ENCODE measurements at places on chromosomes 6 and 20. TPM values are rescaled to one million over a fixed set of nuclear protein-coding genes. Genes with fewer than 3 reads are reported as not detected.
A peak's percentile ranks its signal among the peaks of the same experiment; 100 is the strongest.

The ADRM1 gene
- 51.6 TPM for total RNA-seq

The ACTL10 gene
- total RNA-seq, result 1.2 TPM

The SPDEF gene
- total RNA-seq, result 0.39 TPM

The PI16 gene
- 4.6 TPM for total RNA-seq

GRCh38 chr6:38001386-38001785 is 181.9 kb downstream of the ZFAND3 start:
- no peak overlapping the region for H3K27ac ChIP-seq
- H3K27me3 ChIP-seq, result no peaks in the 10 kb centered on the region
- no peaks in the 10 kb centered on the region for H3K36me3 ChIP-seq
- H3K4me1 ChIP-seq, result no peaks in the 10 kb centered on the region
- no peak for DNase-seq

DNA sequence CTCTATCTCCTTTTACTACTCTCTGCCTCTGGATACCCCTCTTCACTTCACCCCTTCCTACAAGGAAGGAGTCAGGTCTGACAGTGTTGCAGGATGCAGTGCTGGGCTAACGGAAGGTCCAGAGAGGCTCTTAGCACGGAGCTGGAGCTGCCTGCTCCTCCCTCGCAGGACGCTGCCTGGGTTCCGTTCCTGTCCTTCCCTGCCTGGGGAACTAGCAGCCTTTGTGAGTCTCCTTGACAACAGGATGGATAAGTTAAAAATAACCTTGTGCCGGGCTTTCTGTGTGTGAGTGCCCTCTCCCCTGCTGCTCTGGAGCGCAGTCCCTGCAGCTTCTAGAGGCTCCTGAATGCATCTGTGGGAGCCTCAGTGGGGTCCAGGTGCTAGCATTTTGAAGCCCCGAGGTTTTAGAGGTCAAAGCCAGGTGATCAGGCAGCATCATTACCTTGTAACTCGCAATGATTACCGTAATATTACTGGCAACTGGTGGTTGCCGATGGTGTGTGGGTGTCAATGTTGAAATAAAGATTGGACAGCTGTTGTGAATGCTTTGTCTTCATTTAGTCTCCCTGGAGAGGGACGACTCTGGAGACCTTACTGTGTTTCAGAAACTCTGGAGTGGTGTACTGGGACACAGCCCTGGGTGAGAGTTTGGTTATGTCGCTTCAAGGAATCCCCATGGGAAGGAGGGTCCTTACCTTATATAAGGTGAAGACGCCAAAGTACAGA is 44.4 kb downstream of the CDS2 start:
- H3K27me3 ChIP-seq, result no peaks in the 10 kb centered on the region
- no peak overlapping the region for H3K27ac ChIP-seq
- no peak overlapping the region for H3K4me3 ChIP-seq
- peaks cover 31% of the 10 kb centered on the region for H3K36me3 ChIP-seq
- peaks cover 16% of the 10 kb centered on the region for H3K4me1 ChIP-seq

GRCh38 chr20:23627501-23627900 is 10.3 kb downstream of the CST3 start:
- no peak overlapping the region for H3K27ac ChIP-seq
- H3K36me3 ChIP-seq, result no peaks in the 10 kb centered on the region
- no peak for DNase-seq
- no peaks in the 10 kb centered on the region for H3K4me1 ChIP-seq
- H3K4me3 ChIP-seq, result no peak overlapping the region

GRCh38 chr6:162821102-162821501 is 93.3 kb downstream of the PACRG start:
- no peak overlapping the region for H3K27ac ChIP-seq
- no peak for DNase-seq
- no peaks in the 10 kb centered on the region for H3K4me1 ChIP-seq
- H3K36me3 ChIP-seq, result no peaks in the 10 kb centered on the region

GRCh38 chr6:10415617-10416480 is 975 bp upstream of the TFAP2A start:
- DNase-seq, result no peak
- H3K27me3 ChIP-seq, result peaks cover 65% of the 10 kb centered on the region
- H3K4me1 ChIP-seq, result peaks cover 8% of the 10 kb centered on the region
- no peak overlapping the region for H3K4me3 ChIP-seq

DNA sequence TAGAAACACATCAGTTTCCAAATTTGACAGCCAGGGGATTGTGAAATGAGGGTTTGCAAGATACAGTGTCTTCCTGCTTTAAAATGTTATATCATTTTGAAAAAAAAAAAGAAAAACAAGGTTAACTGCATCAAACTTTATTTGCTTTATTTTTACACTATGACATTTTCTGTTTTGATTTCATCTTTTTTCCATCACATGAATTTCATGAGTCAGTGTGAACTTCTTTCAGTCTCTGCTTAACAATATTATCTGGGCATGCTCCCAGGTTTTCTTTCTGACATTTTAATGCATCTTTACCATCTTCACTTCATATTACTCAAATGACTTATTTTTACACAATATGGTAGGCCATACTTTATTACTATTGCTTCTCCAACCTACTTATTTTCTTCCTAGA is 1.9 kb downstream of the NCOA7 start:
- no peak overlapping the region for H3K4me3 ChIP-seq
- no peaks in the 10 kb centered on the region for H3K36me3 ChIP-seq
- H3K4me1 ChIP-seq, result peaks cover 28% of the 10 kb centered on the region

DNA sequence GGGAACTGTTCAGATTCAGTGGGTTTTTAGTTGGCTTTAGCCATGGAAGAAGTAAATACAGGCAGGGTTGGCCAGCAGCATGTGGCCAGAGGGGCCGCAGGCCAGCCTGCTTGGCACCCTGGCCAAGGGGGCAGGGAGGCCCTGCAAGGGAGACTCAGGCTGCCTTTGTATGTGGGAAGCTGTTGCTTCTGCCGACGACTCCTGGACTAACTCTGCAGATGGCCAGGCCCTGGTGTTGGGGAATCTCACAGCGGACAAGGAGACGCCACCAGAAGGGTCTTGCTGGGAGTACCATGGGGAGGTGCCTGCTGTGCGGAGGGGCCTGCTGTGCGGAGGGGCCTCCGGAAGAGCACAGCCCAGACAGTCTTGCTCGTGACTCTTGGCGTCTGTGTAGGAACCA is 25.2 kb downstream of the PYGB start:
- no peak for DNase-seq
- no peak overlapping the region for H3K27ac ChIP-seq
- no peaks in the 10 kb centered on the region for H3K4me1 ChIP-seq
- no peaks in the 10 kb centered on the region for H3K27me3 ChIP-seq
- H3K36me3 ChIP-seq, result peaks cover 18% of the 10 kb centered on the region

GRCh38 chr6:87561017-87561416 is 28.8 kb downstream of the RARS2 start:
- H3K27me3 ChIP-seq, result no peaks in the 10 kb centered on the region
- no peak overlapping the region for H3K4me3 ChIP-seq
- H3K4me1 ChIP-seq, result no peaks in the 10 kb centered on the region
- H3K27ac ChIP-seq, result no peak overlapping the region

GRCh38 chr6:39169448-39170344 is 54.7 kb upstream of the SAYSD1 start:
- DNase-seq, result no peak
- no peaks in the 10 kb centered on the region for H3K36me3 ChIP-seq
- H3K4me1 ChIP-seq, result peaks cover 3% of the 10 kb centered on the region

GRCh38 chr6:67009818-67010217 is 1302.8 kb upstream of the EYS start:
- H3K4me3 ChIP-seq, result no peak overlapping the region
- DNase-seq, result no peak
- no peaks in the 10 kb centered on the region for H3K4me1 ChIP-seq
- H3K36me3 ChIP-seq, result no peaks in the 10 kb centered on the region
- H3K27me3 ChIP-seq, result no peaks in the 10 kb centered on the region
- H3K27ac ChIP-seq, result no peak overlapping the region

GRCh38 chr20:50701041-50701963 is 10.0 kb upstream of the RIPOR3 start:
- H3K4me3 ChIP-seq, result no peak overlapping the region
- H3K27ac ChIP-seq, result no peak overlapping the region
- no peak for DNase-seq
- H3K36me3 ChIP-seq, result no peaks in the 10 kb centered on the region

GRCh38 chr6:16670183-16670582 is 91.1 kb downstream of the ATXN1 start:
- no peaks in the 10 kb centered on the region for H3K36me3 ChIP-seq
- no peaks in the 10 kb centered on the region for H3K27me3 ChIP-seq
- no peak overlapping the region for H3K4me3 ChIP-seq
- no peaks in the 10 kb centered on the region for H3K4me1 ChIP-seq

GRCh38 chr6:77463308-77463860 is at the start of gene HTR1B:
Gene HTR1B, minus strand, starts transcription at chr6:77463491. Its CDS starts 88 bp downstream, at chr6:77463403.
- peaks cover 4% of the 10 kb centered on the region for H3K4me1 ChIP-seq
- H3K27ac ChIP-seq, result no peak within 1 kb of the TSS
- no peak for DNase-seq
- peaks cover 3% of the 10 kb centered on the region for H3K27me3 ChIP-seq
- H3K4me3 ChIP-seq, result no peak within 1 kb of the TSS
- no peaks in the 10 kb centered on the region for H3K36me3 ChIP-seq

DNA sequence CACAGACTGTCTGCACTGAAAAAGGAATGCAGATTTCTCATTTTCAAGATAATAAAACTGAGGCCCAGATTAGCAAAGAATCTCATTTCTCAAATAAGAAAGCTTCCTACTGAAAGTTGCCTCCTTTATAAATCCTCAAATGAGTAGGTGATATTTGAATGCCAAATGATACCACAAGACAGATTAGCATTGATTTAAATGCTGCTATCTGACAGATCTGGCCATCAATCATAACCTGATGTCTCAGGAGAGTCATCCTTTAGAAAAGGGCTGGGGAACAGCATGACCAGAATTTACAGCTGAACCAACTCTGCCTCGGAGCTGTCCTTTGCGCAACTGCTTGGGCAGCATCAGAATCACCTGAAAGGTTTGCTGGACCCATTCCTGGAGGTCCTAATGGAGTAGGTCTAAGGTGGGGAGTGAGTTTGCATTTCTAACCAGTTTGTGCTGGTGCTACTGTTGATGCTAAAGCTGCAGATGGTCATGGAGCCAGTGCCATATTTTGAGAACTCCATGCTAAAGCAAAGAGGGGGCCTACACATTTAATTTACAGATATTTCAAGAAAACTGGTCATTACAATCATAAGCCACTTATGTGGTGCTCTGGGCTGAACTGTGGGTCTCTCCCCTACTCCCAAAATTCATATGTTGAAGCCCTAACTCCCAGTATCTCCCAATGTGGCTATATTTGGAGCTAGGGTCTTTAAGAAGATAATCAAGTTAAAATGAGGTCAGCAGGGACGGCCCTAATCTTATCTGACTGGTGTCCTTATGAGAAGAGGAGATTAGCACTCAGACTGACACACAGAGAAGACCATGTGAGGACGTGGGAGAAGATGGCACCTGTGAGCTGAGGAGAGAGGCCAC is 295.5 kb upstream of the JARID2 start:
- no peak overlapping the region for H3K27ac ChIP-seq
- H3K4me3 ChIP-seq, result no peak overlapping the region
- no peaks in the 10 kb centered on the region for H3K27me3 ChIP-seq
- no peak for DNase-seq
- no peaks in the 10 kb centered on the region for H3K36me3 ChIP-seq
- no peaks in the 10 kb centered on the region for H3K4me1 ChIP-seq

DNA sequence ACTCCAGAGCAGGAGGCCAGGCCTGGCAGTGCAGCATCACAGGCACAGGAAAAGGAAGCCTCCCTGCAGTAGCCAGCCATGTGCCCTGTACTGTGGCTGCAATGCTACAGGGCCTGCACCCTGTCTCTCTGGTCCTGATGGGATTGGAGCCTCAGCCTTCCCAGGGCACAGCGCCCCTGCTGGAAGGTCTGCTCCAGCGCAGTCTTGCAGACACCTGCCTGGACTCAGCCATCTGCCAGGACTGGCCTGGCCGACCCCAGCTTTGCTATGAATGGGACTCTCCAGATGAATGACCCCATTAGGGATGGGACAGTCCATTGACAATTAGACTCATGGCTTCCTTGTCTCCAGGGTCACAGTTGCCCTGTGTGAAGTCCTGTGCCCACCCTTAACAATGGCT is 251.6 kb downstream of the ERMARD start:
- H3K4me1 ChIP-seq, result no peaks in the 10 kb centered on the region
- no peak overlapping the region for H3K4me3 ChIP-seq
- H3K36me3 ChIP-seq, result no peaks in the 10 kb centered on the region
- no peaks in the 10 kb centered on the region for H3K27me3 ChIP-seq
- no peak overlapping the region for H3K27ac ChIP-seq
- no peak for DNase-seq

GRCh38 chr6:17393892-17394631 is 667 bp downstream of the CAP2 start:
- no peak for DNase-seq
- H3K36me3 ChIP-seq, result no peaks in the 10 kb centered on the region
- peaks cover 5% of the 10 kb centered on the region for H3K27me3 ChIP-seq
- H3K27ac ChIP-seq, result no peak overlapping the region
- no peak overlapping the region for H3K4me3 ChIP-seq

- no peaks in the 10 kb centered on the region for H3K36me3 ChIP-seq
- no peaks in the 10 kb centered on the region for H3K27me3 ChIP-seq
- H3K27ac ChIP-seq, result no peak overlapping the region
- no peak overlapping the region for H3K4me3 ChIP-seq
Measured at GRCh38 chr6:33965766-33966165, 162.0 kb upstream of the MLN start.

GRCh38 chr6:125743604-125744003 is 5.8 kb upstream of the HEY2 start:
- no peaks in the 10 kb centered on the region for H3K36me3 ChIP-seq
- no peak for DNase-seq
- no peak overlapping the region for H3K4me3 ChIP-seq

GRCh38 chr20:48722737-48723191 is 105.0 kb downstream of the PREX1 start:
- DNase-seq, result no peak
- H3K27ac ChIP-seq, result no peak overlapping the region

DNA sequence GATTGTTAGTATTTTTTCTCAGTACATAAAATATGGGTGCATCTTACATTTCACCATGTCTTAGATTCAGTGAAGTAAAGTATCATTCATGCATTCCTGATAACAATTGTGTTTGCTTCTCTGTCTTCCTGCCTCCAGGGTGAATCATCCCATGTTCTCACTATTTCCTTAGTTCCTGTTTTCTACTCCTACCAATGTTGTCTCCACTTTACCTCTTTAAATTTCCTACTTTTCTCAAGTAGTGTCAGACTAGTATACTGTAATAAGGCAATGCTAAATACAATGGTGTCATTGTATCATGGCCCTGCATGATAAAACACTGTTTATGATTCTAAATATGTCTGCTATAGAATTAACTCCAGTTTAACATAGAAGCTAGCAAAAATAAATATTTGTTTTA is 37.4 kb upstream of the GABRR1 start:
- no peak overlapping the region for H3K4me3 ChIP-seq
- H3K36me3 ChIP-seq, result no peaks in the 10 kb centered on the region
- no peaks in the 10 kb centered on the region for H3K27me3 ChIP-seq
- no peak for DNase-seq

DNA sequence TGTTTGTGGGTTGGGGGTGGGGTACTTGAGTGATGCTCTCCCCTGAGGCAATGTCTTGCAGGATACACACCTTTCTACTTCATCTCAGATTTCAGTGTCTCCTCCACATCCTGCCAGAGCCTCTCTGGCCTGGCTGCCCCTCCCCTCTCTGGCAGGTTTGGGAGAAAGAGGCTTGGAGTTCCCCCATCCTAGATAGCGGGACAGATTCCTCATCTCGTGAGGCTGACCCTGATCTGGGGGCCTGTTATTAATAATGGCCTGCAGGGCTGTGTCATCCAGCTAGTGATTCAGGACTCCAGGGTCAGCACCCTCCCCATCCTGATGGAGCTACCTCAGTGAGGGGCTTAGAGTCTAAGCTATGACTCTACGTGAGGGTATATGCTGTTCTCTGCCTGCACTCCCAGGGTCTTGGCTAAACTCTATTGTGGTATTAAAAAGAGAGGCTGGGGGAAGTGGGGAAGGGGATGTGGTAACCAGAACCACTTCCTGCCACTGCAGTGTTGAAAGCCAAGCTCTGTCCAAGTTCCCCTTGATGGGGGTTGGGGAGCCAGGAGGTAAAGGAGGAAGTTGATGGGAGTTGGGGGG is 3.7 kb upstream of the MMP9 start:
- no peaks in the 10 kb centered on the region for H3K36me3 ChIP-seq
- no peaks in the 10 kb centered on the region for H3K27me3 ChIP-seq
- DNase-seq, result no peak
- peak overlapping the region; percentile 51 for H3K4me3 ChIP-seq

Data from naive thymus-derived CD4-positive, alpha-beta T cell (primary cell).